SHP77 (cell line): ENCODE measurements at places on chromosomes 4 and X.

DNA sequence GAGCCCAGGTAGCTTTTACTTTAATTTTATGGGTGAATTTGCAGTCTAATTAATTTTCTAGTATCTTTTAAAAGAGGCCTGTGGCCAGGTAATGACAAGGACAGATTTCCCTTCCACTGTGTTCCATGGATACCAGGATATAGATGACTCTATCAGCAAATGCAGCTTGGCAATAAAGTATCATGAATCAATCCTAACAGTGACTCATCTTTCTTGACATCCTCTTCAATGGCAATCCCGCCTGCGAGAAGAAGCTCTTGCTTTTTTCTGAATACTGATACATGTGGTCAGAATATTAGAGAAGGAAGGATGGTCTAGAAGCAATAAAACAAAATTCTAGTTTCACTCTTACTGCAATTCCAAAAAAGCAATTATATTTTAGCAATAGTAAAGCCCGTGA is 267.8 kb downstream of the DTHD1 start:
- no peak for DNase-seq

DNA sequence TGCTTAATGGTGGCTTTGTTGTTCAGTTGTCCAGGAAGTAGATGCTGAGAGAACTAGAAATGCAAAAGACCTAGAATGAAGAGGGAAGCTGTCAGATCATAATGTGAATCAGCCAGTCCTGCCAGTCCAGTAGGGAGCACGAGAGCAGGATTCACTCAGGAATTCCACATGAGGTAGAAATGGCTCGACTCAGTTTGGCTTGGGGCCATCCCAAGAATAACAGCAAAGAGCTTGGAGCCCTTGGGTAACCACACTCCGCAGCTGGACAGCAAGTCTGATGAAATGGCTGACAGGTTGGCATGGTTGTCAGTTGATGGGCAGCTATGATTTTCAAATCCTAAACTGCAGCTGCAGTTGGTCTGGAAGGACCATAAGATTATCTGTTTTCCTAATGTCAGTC is 44.5 kb upstream of the WDR1 start:
- no peak for DNase-seq

GRCh38 chrX:44996277-44996676 is 123.3 kb downstream of the KDM6A start:
- DNase-seq, result no peak

DNA sequence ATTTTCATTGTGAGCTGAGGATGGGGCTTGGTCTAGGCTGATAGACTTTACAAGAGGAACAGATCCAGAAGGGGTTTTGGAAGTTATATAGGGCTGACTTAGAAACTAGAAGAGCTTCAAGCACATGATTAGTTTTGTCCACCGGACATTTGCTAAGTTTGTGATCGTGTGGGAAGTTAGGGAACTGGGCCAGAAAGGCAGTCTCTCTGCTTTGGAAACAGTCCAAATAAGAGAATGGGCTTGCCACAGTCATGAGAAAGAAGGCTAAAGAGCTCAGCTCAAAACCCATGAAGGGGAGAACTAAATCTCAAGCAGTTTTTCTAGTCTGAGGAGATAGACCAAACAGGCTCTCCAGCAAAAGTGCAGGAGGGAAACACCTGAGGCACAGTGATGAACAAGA is 67.8 kb downstream of the ZNF674 start:
- no peak for DNase-seq

DNA sequence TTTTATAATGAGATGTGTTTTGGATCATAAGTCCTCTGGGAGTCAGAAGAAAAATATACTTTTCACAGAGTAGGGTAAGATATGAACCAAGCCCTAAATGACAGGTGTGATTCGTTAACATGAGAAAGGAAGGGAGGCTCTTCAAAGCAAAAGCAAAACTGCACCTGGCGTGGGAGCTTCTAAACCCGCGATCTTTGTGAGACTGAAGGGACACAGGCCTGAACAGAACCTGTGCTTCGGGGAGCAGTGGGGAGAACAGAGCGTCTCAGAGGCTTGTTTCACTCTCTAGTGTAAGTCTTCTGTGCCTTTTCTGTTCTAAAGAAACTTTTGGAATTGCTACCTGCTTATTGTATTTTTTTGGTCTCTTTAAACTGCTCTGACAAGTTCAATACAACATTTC is 30.2 kb upstream of the CYP4V2 start:
- peak; percentile 47 for DNase-seq

GRCh38 chr4:139584784-139585183 is 28.8 kb upstream of the SETD7 start:
- no peak for DNase-seq

GRCh38 chrX:72299891-72300630 is 5.7 kb downstream of the CITED1 start:
- no peak for DNase-seq

- DNase-seq, result no peak
Observed at GRCh38 chrX:55716937-55717336, 612 bp upstream of the RRAGB start.

- no peak for DNase-seq
Observed at GRCh38 chr4:2788532-2789103, 4.3 kb upstream of the SH3BP2 start.

- DNase-seq, result no peak
Observed at GRCh38 chrX:153794897-153795816, 689 bp downstream of the SSR4 start.

- DNase-seq, result no peak
Observed at GRCh38 chrX:149274516-149275105, 230.5 kb downstream of the IDS start.

GRCh38 chrX:46561824-46562657 is 11.5 kb upstream of the CHST7 start:
- DNase-seq, result no peak

- no peak for DNase-seq
Observed at GRCh38 chr4:105462576-105462975, 11.3 kb downstream of the PPA2 start.

DNA sequence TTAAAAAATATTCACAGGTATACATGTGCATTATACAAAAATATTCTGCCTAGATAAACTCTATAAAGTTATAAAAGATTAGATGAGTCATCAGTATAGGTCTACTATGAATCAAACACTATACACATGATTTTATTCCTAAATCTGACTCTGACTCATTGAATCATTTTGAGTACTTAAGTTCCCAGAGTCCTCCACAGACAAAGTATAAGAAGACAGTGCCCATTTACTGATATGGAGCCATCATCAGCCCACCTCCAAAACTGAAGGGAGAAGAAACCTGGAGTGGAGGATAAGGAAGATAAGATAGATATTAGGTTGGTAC is 28.7 kb upstream of the ANTXR2 start:
- no peak for DNase-seq

GRCh38 chrX:41858161-41858775 is 65.1 kb downstream of the CASK start:
- no peak for DNase-seq

GRCh38 chr4:143184217-143184502 is 557 bp upstream of the USP38 start:
- no peak for DNase-seq
